ENCODE measurements at places on chromosomes 13 and 19. TPM values are rescaled to one million over a fixed set of nuclear protein-coding genes. Genes with fewer than 3 reads are reported as not detected.

Gene FFAR2
- not detected for total RNA-seq

Gene TSSK6
- total RNA-seq: 2.6 TPM

Gene GARIN5A
- total RNA-seq: 0.82 TPM

DNA sequence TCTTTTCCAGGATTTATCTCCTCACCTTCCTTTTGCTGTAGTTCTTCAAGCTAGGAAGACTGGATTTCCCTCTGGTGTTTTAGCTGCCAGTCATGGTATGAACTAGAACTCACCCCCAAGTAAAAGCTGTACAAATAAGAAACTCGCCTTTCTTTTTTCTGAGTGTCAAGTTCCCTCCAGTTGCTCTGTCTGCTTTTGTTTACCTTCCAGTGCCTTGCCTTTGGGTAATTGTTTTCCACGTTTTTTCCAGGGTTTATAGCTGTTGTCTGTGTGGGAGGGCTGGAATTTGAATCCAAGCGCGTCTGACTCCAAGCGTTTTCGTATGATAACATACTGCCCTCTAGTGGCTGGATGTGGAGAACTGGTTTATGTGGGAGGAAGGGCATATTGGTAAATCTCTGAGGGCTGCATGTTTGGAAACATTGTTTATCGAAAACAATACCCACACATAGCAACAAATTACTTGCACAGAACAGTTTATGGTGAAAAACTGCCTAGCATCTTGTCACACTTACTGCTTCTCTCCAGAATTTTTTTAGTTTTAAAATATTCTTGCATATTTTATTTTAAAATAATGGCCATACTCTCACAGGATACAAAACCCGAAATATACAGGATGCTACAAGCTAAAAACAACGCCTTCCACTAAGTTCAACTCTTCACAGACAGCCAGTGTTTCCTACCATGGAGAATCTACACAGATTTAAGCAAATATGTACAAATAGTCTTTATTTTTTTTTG lies 19.2 kb downstream of the RCN3 start:
- DNase-seq: peak; percentile 60

DNA sequence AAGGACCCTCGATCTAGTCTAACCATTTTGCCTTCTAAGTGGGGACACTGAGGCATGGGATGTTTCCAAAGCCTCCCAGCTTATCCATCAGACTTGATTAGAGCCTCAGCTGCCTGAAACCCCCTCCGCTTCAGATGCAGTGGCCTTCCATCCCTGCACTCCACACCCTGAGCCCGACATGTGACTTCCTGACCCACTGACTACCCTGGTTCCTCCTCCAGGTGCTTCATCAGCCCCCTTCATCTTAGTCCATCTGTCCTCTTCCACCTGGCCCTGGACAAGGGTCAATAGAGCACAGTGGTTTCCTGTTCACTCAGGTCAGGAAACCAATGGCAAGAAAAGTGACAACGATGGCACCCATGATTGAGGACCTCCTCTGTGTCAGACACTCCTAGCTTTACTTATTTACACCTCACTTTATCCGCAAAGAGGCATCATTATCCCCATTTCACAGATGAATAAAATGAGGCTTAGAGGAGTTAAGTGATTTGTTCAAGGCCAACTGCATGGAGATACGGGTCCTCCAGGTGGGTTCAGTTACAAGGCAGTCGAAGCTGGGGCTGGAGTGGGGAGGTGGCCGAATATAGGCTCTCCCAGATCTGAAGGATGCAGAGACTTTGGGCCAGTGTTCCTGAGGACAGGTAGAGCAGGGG lies 81.6 kb upstream of the TM9SF2 start:
- no peak for DNase-seq

DNA sequence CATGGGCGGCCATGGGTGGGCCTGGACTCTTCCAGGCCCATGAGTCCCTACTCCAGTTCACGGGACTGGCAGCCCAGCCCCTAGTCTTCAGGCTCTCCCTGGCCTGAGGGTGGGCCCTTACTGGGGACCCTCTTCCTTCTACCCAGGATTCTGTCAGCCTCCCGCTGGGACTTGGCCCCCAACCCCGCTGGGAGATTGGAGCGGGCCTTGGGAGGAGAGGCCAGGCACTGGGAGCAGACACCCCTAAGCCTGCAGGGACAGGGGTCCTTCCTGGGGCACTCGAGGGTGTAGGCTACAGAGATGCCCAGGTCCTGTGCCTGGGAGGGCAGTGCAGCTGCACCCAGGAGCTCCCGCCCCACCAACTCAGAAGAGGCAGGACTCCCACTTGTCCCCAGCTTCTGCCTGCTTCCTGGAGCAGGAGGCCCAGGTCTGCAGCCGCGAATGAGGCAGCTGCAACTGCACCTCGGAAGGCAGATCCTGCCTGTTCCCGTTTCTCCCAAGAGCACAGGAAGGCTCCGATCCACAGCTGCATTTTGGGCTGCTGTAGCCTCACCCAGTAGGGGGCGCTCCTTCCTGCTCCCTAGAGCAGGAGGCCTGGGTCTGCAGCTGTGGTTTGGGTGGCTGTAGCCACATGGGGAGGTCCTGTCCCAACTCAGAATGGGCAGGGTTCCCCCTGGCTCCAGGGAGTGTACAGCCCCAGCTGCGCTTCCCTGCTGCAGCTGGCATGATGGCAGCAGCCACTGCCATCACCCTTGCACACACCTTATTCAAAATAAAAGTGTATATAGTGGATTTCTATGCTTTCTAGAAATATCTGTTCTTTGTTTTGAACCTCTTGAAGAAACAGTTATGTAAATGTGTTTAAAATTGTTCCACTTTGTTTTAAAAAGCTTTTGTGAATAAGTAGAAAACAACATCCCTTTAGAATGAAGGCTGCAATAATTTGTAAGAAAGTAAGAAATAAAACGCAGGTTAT lies 46.8 kb downstream of the TEX26 start:
- peak; percentile 31 for DNase-seq

DNA sequence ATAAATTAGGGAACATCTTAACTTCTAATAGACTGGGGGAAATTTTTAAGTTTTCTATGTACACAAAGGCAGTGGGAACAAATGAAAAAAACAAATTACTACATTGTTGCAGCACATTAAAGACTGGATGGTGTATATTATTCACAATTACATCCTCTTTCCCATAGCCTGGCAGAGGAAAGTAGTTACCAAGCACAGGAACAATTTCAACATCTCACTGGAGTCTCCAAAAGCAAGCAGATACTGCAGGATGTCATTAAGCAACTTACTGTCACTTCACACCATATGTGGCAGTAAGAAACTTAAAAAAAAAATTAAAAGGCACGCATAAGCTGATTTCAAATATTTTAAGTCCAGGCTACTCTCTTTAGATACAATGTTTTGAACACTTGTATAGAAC lies 6.4 kb upstream of the EFNB2 start:
- DNase-seq: no peak

DNA sequence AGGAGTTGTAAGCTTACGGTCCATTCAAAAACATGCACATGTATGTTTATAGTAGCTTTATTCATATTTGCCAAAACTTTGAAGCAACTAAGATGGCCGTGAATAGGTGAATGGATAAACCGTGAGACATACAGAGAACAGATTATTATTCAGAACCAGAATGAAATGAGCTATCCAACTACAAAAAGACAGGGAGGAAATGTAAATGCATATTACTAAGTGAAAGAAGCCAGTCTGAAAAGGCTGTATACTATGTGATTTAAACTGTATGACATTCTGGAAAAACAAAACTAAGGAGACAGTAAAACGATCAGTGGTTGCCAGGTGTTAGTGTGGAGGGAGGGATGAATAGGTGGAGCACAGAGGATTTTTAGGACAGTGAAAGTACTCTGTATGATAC lies 19.9 kb downstream of the NDFIP2 start:
- no peak for DNase-seq

GRCh38 chr13:22336460-22336859 lies 665.6 kb downstream of the FGF9 start:
- DNase-seq: no peak

DNA sequence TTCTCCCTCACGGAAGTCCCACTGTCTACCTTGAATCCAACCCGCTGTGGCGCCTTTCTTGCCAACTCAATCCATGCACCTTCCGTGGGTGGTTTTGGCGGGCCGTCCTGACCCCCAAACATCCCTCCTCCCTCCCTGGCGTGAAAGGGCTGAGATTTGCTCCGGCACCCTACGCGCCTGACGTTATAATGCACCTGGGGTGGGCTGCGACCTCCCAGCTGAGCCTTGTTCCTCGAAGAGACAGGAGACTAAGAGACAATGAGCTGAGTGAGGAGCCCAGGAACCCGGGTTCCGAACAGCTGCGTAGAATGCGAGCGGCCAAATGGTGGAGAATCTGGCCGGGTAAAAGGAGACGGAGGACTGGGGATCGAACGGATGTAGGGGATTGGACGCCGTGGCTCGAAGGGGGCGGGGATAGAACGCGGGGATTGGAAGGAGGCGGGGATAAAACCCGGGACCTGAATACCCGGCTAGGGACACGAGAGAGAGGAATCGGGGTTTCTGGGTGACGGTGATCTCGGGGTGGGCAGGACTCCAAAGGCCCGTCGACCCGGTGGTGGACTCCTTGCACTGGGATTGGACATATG lies at the start of gene CPT1C:
CPT1C (plus strand) TSS at position 461 of the 587 bp plus-strand sequence. CDS start 1,137 bp downstream, outside the sequence.
- DNase-seq: peak; percentile 41

DNA sequence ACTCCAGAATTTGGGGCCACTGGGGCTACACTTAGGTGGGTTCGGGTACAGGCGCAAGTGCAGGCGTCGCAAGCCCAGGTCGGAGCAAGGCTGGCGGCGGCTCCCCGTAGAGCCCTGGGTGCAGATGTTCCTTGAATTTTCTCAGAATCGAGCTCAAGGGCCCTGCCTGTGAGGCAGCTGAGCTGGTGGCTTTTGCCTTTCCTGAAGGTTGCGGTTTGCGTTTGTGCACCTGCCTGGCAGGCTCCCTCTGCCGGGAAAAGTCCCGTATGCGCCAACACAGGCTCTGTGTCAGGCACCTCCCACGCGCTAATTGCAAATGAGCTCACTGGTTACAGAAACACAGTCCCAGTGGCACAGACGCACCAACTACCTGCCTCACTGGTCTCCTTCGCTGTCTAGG lies 5.9 kb downstream of the DOHH start:
- DNase-seq: peak; percentile 31

All from activated T-helper 2 cell treated with anti-CD3 and anti-CD28 coated beads, Interferon-gamma antibody, Interleukin-2, Interleukin-4, amounts not matched to agents 10 μg/mL and 5 μg/mL and 100 μg/mL, durations not matched to agents 14 hours and 24 hours and 36 hours (primary cell).